ENCODE measurements at places on chromosomes 4 and X.
A peak's percentile ranks its signal among the peaks of the same experiment; 100 is the strongest.

GRCh38 chrX:8969378-8969777 is 64.5 kb downstream of the FAM9B start:
- no peak for DNase-seq

DNA sequence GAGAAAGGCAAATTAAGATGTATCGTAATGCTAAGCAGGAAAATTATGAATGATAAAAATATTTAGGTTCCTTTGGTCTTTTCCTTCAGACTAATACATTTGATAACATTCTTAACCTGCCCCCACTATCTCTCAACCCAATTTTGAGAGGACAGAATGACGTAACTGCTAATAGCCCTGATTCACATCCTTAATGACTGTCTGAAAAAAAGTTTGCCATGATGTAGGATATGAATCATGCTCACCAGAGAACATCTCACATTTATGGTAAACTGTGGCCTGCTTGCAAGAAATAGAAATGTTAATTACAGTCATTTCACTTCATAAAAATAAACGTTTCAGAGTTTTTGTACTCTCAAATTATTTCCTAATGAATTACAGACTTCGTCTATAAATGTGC is 128.0 kb upstream of the VEGFC start:
- DNase-seq, result no peak

DNA sequence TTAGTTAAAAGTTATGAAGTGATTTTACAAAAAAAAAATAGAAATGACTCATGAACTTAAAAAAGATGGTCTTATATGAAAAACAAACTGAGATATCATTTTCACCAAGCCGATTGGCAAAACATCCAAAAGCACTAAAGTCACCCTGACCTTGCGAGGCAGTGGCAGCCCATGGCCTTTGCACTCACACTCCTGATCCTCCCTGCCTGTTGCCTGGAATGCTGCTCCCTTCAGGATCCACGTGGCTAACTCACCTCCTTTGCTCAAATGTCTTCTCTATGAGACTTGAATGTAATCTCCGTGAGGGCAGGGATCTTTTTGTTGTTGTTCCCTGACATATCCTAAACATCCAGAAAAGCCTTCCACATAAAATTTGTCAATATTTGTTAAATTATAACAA is 106.4 kb downstream of the RAPGEF2 start:
- DNase-seq, result no peak

DNA sequence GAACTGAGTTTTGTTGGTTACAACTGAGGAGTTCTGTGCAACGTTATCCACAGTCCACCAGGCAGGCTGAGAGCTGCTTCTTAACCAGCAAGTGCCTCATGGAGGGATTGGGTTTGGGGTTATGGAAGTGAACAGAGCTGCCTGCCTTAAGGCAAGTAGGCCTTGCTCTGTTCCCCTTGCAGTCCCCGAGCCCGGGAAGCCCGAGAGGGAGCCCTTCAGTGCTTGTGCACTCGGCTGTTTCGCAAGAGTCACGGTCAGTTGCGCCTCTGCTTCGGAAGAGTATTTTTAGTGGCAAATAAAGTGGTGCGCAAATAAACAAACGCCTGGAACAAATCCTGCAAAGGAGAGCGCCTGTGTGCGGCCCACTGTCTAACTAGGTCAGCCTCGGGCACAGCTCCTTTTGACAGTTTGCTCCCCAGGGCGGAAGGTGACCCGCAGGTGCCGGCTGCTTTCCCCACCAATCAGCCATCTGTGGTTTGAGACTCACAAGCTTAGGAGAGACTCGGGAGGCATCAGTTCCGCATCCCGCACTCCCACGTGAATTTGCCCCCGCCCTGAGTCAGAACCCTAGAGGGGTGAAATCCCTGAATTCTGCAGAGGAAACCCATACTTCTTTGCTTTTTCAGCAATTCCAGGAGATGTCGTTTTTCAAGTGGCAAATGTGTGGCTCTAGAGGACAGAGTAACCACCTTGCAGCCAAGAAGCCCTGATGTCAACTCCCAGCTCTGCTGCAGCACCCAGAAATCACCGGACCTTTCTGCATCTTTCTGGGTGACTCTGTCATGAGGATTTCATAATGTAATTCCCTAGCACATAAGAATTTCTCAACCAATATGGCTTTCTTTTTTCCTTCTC is 56.8 kb downstream of the LGI2 start:
- DNase-seq, result no peak

DNA sequence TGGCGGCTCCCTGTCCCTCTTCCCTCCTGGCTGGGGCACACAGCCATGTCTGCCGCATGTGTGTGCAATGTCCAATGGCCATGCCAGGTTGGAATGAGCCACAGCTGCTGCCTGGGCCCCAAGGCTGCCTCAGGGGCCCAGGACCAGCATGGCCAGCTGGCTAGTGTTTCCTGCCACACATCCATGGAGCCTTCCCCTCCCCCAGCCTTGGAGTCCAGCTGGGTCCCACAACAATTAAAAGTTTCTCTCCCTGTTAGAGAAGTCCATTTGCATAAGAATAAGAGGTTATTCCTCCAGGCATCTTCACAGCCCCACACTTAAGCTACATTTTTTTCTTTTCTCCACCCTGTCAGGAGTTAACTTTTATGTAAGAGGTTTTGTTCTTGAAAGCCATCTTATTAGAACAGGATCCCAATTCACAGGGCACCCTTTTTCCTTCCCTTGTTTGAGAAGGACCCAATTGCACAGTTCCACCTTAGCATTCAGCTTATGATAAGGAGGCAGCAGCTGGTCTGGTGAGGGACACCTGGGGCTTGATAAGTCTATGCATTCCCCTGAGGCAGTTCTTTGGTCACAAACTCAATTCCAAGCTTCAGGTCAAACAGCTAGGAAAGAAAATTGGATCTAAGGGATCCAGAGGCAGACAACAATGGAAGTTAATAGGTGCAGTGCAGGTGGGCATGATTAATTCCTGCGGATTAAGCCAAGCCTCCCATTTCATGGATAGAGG is 963.3 kb upstream of the GRIA3 start:
- no peak for DNase-seq

DNA sequence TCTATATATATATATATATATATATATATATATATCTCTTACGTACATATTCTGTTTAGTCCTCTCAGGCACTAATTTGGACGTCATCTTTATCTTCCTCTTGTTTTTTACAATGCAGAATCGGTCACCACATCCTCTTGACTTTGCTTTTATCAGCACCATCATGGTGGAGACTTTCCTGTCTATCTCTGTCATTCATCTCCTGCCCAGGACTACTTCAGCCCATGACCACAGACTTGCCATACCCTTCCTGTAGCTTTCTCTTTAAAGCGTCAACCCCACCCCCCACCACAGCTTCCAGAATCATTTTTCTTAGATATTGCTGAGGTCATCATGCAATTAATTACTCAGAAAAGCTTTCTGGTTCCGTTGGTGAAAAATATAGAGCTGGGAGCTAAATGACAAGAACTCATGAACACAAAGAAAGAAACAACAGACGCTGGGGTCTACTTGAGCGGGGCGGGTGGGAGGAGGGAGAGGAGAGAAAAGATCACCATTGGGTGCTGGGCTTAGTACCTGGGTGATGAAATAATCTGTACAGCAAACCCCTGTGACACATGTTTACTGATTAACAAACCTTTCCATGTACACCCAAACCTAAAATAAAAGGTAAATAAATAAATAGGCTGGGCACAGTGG is 30.5 kb upstream of the PRKX start:
- peak; percentile 45 for DNase-seq

GRCh38 chr4:116070283-116070682 is 956.9 kb upstream of the NDST4 start:
- DNase-seq, result no peak

DNA sequence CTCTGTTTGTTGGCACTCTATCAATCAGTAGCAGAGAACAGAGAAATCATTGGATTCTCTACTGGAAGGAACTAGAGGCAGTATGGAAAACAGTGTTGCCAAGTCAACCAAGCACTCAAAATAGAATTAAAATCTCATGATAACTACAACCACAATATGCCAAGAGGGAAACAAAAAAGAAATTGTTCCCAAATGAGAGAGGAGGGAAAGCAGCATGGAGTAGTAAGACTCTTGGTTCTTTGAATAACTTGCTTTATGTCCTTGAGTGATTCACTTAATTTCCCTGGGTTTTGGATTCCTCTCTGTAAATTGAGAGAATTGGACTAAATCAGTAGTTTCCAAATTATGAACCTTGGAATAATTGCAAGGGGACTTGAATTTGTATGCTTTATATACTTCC is 285.5 kb upstream of the ANKRD50 start:
- DNase-seq, result no peak

GRCh38 chr4:136670265-136670664 is 862.0 kb downstream of the PCDH18 start:
- DNase-seq, result no peak

DNA sequence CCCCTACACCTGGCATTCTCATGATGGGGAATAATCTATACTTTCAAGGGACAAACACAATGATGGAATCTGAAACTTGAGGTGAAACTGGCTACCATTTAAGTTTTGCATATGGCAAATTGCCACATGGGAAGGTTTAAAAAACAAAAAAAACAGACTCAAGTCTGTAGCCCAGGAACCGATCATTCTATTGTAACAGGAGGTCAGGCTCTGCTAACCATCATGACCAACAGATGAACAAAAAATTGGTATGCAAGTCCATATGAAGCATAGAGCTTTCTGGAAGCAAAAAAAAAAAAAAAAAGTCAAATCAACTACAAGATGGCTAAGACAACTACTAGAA is 594.3 kb upstream of the DIPK2B start:
- no peak for DNase-seq

GRCh38 chr4:105116616-105117319 is 29.9 kb upstream of the TET2 start:
- no peak for DNase-seq

DNA sequence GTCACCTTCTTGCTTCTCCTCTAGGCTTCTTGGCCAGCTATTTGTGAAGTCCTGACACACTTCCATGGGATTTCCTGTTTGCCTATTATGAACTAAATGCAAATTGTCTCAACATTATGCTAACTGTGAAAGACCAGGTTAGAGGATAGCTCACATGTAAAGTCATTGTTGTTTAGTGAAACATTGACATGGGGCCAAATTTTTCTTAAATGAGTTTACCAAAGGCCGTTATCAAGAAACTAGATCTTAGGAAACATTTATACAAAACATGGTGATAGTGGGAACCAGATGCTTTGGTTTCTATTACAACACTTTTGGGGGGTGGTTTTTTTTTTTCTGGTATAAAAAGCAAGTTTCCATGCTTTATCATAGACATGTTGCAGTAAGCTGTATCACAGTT is 466.8 kb upstream of the FAM241A start:
- no peak for DNase-seq

- DNase-seq, result no peak
Observed at GRCh38 chr4:141142423-141142822, 9.2 kb upstream of the RNF150 start.

GRCh38 chr4:86818841-86819240 is 30.3 kb downstream of the SLC10A6 start:
- DNase-seq, result no peak

- DNase-seq, result no peak
Observed at GRCh38 chr4:141614878-141615586, 21.4 kb upstream of the IL15 start.

DNA sequence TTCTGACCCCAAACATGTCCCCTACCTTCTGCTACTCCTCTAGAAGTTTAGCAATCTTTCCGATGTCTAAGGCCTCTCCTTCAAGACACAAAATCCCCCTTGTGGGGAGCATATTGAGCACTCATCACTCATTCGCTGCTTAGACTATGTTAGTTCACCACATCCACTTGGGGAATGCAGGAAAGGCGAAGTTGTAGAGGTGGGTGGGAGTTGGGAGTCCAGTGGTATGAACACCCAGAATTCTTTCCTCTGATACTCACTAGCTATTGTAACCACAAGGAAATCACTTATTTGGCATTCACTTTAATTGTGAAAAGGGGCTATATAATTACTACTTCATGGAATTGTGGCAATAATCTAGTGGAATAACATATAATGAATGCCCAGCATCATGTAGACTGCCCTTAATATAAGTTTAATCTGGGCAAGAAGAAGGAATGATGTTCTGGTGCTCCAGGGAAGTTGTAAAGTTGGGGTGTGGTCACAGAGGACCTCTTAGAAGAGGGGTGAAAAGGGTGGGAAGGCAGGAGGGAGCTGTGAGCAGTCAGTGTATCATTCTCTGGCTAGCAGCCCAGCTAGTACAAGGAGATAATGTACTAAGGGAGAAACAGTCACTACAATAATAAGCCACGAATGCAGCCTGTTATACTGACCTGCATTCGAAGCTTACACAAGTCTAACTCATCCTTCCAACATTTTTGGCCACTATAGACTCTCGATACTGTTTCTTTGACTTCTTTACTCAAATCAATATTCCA is 468.2 kb upstream of the DIPK2B start:
- DNase-seq, result no peak

GRCh38 chrX:135984791-135985156 is 461 bp upstream of the SLC9A6 start:
- DNase-seq, result no peak

GRCh38 chr4:188867796-188868195 is 728.6 kb downstream of the TRIML1 start:
- no peak for DNase-seq

DNA sequence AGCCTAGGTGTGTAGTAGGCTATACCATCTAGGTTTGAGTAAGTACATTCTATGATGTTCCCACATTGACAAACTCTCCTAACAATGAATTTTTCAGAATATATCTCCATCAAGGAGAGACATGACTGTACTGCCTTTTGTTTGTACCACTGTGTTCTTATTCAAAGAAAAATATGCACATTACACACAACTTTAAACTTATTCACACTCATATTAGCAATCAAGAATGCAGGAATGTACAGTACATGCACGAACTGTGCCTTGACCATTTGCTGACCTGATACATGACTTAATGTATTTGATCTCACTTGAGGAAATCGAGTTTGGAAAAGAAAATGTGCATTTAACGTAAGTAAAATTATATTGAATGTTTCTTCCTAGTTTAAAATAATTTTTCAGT is 525.1 kb upstream of the AGA start:
- DNase-seq, result no peak

GRCh38 chrX:103376118-103376978 is at the start of gene BEX3:
Gene BEX3 (plus strand): TSS chrX:103376538. CDS start chrX:103377522, 984 bp downstream.
- DNase-seq, result no peak

GRCh38 chrX:72060196-72060920 is 71.4 kb downstream of the RTL5 start:
- no peak for DNase-seq

- no peak for DNase-seq
Observed at GRCh38 chrX:13864264-13864663, 47.4 kb upstream of the GPM6B start.

DNA sequence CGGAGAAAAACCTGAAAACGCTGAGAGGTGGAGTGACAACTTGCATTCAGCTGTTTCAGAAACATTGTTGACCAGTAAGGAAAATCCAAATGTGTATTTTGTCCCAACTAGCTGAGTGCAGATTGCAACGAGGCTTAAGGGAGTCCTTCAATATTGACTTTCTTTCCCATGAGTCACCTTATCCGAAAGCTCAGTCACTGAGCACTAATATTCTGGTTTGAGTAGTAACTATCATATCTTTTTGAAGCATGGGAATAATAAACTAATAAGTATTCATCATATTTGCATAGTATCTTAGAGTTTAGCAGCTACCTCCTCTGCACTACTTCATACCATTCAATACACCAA is 604.3 kb downstream of the PACRGL start:
- no peak for DNase-seq

Measured in effector memory CD8-positive, alpha-beta T cell (primary cell).